IMR-90 (cell line): ENCODE measurements at places on chromosomes 13 and 19. TPM values are rescaled to one million over a fixed set of nuclear protein-coding genes. Genes with fewer than 3 reads are reported as not detected.

GRCh38 chr13:68170961-68171360 lies 940.8 kb upstream of the PCDH9 start:
- no peaks in the 10 kb centered on the region for H3K36me3 ChIP-seq
- no peaks in the 10 kb centered on the region for H3K4me1 ChIP-seq
- H3K27ac ChIP-seq, result no peak overlapping the region
- DNase-seq, result no peak
- no peak overlapping the region for H3K4me3 ChIP-seq
- H3K27me3 ChIP-seq, result no peaks in the 10 kb centered on the region

DNA sequence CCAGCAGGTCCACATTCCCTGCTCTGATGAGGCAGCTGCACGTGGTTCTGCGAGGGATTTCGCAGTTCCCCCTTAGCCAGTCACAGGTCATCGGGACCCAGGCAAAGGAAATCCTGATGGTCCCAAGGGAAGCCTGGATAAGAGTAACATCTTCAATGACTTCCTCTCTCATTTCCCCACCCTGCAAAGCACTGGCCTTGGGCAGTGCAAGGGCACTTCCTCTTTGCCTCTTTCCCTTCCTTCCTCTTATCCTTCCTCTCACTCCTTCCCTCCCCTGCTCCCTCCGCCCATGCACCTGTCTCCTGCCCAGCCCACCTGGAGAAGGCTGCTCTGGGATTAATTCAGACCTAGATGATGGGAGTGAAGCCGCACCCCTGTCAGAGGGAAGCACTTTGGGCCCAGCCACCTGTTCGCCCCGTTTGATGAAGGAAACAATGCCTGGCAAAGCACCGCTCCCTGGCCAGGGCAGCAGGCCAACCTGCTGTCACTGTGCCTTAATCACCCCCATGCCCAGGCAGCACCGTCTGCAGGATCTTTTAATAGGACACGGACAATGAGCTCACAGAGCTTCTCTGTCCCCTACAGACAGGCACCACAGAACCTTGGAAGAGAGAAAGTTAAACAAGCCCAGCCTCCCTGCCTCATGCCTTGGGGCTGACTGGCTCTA lies 113.5 kb upstream of the PABPC3 start:
- no peak overlapping the region for H3K4me3 ChIP-seq
- peaks cover 2% of the 10 kb centered on the region for H3K27me3 ChIP-seq
- H3K4me1 ChIP-seq, result no peaks in the 10 kb centered on the region
- no peak for DNase-seq
- H3K36me3 ChIP-seq, result no peaks in the 10 kb centered on the region
- no peak overlapping the region for H3K27ac ChIP-seq

Gene COX6B2
- total RNA-seq, result not detected in 2 replicates

Gene ZNF253
- 3.4 and 3.6 TPM in 2 replicates for total RNA-seq

Gene ZNF837
- 0.54 and 0.56 TPM in 2 replicates for total RNA-seq

Gene ZNF835
- total RNA-seq, result not detected in 2 replicates

Gene ANGPTL8
- not detected in 2 replicates for total RNA-seq

Gene CACNG6
- not detected in 2 replicates for total RNA-seq
